ENCODE measurements at places on chromosomes 3 and 15.
A peak's percentile ranks its signal among the peaks of the same experiment; 100 is the strongest.

DNA sequence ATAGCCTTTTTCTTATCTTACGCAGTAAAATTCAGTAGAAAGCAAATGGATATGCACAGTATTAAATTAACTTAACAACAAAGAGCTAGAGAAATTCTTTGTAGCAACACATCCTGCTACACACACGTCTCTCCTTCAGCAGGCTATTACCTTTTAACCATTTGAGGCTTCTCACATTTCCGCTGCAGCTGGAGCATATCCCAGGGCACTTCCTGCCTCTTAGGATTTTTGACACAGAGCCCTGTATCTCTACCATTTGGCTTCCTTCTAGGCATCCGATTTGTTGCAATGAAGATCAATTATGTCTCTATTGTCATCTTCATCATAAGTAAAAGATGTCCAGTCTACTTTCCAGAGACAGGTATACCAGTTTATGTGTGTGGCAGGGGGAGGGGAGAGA is 292.4 kb upstream of the CBLB start:
- DNase-seq: no peak

GRCh38 chr15:78767331-78767951 is 43.8 kb downstream of the ADAMTS7 start:
- no peak for DNase-seq

GRCh38 chr15:33007303-33007855 is 187.1 kb downstream of the FMN1 start:
- no peak for DNase-seq

GRCh38 chr15:77474310-77474988 is 53.8 kb downstream of the HMG20A start:
- peak; percentile 23 for DNase-seq

DNA sequence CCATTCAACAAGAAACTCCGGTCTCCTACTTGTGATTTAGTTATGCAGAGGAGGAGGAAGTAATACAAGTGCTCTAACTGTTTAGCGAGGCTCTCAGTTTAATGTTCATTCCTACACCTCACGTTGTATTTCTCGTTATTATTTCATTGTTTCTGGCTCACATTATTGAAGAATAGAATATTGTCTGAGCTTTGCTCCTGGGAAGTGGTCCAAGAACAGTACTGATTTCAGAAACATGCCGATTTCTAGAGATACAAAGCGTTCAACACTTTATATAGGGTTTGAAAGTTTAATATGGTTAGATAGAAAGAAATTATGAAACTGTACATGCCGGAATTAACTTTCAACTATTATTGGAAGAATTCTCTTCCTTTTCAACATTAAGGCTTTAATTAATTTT is 1145.5 kb downstream of the TBL1XR1 start:
- DNase-seq: no peak

- DNase-seq: no peak
Measured at GRCh38 chr3:32842987-32843386, 25.2 kb downstream of the TRIM71 start.

- no peak for DNase-seq
Measured at GRCh38 chr3:43390255-43390588, 103.9 kb downstream of the SNRK start.

DNA sequence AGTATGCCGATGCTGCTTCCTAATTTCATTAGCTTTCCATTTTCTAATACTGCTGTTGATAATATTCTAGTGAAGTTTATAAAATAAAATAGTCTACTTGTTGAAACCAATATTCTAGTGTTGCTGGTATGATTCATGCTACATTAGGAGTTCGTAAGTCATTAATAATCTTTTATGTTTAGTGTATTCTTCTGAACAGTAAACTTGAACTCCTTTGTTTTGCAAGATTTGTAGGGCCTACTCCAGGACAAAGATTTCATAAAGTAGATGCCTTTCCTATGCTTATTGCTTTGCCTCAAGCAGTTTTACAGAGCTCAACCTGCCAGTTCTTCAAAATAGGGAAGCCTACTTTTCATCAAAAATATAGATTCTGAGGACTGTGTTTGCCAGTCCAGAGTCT is 111.5 kb downstream of the RSRC1 start:
- no peak for DNase-seq

DNA sequence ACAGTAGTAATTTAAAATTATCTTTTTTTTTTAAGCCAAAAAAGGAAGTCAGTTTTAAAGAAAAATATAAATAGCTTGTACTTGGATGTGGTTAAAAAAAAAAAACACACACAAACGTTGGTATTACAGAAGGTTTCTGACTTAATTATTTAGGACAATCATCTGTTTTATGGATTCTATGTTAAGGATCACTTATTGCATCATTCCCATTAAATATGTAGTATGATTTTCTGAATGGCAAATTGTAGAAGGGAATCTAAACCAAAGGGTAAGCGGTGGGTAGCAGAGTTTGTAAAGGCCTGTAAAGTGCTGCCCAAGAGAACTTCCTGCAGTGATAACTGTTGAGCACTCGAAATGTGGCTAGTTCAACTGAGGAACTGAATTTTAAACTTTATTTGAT is 8.0 kb downstream of the SENP2 start:
- no peak for DNase-seq

DNA sequence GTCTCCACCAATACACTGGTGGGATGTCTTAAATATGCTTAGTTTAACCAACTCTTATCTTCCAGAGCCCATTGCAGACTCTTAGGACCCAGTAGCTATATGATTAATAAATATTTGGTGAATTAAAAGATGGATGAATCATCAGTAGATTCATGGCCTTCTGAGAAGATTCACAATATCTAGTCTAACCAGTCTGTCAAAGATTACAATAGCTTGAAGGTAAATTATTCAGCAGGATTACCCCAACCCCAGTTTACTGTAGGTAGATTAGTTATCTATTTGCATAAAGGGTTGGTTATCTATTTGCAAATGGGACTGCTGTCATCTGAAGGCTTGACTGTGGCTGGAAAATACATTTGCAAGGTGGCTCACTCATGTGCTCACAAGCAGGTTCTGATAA is 239.4 kb upstream of the THRB start:
- DNase-seq: no peak

DNA sequence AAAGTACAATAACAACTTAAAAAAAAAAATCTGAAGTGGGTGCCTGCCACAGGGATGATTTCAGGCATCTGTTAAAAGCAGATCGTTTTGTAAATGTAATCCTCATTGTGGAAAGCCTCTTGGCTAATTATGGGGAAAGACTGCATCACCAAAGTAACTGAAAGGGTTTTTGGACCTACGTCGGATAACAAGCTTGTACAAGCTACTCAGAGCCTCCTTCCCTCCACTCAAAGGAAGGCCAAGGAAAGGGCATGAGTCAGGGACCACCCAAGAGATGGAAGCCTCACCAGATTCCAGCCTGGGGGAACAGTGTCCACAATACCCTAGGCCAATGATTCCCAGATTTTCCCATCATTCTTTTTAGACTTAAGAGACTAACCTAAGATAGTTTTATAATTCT is 84.3 kb downstream of the ATP1B3 start:
- DNase-seq: no peak

GRCh38 chr15:45377609-45378148 is 665 bp downstream of the GATM start:
- peak; percentile 7 for DNase-seq

GRCh38 chr3:140588558-140588957 is 89.3 kb upstream of the TRIM42 start:
- DNase-seq: no peak

GRCh38 chr3:102304550-102304949 is 130.3 kb upstream of the ZPLD1 start:
- DNase-seq: no peak

- peak; percentile 42 for DNase-seq
Measured at GRCh38 chr3:150077581-150078247, 107.0 kb upstream of the PFN2 start.

DNA sequence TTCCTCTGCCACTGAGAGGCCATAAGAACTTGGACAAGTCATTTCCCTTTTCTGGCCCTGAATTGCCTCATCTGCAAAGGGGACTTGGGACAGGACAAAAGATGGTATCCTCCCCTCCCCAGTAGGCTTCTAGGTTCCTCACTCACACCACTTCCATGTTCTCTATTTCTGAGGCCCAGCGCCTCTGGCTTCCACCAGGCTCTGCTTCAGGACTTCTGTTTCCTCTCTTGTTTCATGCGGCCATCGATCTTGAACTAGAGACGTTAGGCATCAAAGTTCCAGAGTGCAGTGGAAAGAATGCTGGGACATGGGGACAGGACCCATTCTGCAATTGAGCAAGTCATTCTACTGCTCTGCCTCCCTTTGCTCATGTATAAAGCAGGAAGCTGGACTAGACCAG is 1.7 kb downstream of the TM4SF4 start:
- DNase-seq: no peak

DNA sequence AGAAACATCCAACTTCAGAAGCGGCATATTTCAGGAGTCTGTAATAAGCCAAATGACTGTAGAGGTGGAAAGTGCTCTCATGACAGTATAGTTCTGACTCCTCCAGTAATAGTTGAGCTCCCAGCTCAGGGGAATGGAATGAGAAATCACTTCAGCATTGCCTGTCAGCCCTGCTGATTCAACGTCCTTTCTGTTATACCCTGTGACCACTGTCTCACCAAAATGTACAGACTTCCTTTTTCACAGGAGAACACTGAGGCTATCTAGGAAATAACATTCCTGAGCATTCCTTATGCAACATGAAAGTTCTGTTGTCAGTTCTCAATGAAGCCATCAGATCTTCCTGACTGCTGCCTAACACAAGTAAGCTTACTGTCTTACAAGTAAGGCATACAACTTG is 284.5 kb upstream of the MME start:
- DNase-seq: no peak

DNA sequence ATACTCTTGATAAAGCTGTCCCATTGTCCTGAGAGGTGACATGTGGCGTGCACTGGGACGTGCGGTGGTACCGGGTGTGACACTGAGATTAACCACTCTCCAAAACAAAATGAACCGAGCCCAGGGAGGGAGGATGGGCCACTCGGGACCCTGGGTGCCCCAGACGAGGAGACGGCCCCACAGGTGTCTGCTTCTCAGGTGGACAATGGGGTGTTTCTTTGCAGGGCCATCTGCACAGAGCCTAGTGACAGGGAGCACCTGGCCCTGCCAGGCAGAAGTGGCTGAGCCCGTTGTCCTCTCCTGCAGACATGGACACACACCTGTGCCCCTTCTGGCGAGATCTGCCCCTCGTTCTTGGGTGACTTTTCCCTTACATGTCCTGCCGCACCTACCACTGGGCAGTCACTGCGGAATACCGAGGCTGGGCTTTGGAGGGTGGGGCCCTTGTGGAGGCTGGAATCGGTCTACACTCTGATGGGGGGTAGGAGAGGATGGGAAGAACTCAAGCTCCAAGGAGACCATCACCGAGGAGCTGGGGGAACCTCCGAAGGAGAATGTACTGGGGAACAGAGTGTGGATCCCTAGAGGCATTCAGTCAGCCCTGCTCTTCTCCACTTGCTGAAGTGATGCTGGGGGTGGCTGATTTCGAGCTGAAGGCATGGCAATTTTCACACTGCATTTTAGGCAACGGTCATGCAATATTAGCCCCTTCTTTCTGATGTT is 153.5 kb downstream of the ATP10A start:
- no peak for DNase-seq

GRCh38 chr3:139537361-139537760 is 2.2 kb downstream of the RBP1 start:
- no peak for DNase-seq

GRCh38 chr15:22231603-22232002 is 151.3 kb downstream of the OR4M2 start:
- DNase-seq: no peak

DNA sequence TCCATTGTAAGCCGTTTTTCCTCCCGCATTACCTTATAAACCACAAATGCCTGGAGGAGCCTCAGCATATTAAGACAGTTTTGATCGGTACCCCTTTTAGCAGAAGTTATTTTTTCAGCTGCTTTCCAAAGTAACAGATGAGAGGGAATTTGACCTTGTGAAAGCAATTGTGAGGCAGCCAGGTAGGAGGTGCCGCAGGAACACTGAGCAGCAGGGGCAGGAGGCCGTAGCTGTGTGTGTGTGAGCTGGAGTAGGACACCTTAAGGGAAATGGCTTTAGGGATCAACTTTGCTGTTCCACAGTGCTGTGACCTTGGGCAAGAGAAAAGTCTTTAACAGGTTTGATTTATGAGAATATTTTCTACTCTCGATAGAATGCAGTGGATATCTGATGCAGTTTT is 482.1 kb downstream of the IL5RA start:
- DNase-seq: no peak

DNA sequence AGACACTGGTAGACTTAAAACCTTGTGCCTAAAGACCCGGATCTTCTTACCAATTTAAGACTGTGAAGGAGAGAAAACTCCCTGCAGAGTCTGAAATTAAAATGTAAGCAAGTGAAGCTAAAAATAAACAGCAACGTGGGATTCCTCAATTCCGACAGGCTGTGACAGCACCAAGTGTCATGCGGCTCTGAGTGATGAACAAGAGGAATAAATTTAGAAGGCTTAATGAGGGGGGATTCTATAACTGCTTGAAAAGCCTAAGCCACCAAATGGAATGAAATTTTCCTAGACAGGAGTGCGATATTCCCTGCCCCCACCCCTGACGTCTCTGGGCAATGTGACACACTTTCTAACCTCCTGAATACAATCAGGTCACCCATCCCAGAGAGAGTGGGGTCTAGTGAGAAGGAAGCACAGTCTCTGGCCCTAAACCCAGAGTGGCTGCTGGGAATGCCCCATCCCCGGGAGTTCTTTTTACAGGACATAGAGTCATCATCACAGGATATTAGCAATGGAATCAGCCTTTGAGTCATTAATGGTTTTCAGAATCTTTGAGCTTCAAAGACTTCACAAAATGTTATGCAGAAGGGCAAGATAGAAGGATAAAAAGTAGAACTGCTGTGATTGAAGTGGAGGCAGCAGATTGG is 114.3 kb downstream of the EDEM1 start:
- DNase-seq: no peak

DNA sequence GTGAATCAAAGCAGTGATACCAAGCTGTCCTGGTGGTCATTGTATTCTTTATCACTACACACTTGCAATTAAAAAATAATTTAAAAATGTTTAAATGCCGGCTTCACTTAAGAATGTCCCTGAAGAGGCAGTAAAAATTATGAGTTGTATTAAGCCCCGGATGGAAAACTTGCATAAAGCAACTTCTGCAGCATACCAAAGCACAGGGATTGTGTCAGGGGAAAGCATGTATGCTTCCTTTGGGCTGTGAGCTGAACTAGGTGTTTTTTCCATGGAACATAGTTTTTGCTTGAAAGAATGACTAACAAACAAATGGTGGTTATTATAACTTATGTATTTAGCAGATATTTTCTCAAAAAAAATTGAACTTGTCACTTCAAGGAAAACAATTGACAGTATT is 143.1 kb downstream of the ARNT2 start:
- no peak for DNase-seq

- DNase-seq: no peak
Measured at GRCh38 chr3:194637066-194637465, 3.8 kb upstream of the TMEM44 start.
